ENCODE measurements at places on chromosomes 2 and 18.

DNA sequence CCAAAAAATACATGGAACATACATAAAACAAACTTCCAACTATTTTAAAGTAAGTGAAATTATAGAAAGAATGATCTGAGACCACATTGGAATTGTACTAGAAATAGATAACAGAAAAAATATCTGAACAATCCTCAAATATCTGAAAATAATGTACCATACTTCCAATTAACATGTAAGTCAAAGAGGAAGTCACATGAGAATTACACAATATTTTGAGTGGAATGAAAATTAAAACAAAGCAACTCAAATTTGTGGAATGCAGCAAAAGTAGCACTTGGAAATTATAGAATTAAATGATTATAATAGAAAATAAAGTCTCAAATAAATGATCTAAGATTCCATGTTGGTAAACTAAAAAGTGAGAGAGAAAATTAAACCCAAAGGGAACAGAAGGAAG, 38.3 kb upstream of the CTIF start:
- DNase-seq: no peak

DNA sequence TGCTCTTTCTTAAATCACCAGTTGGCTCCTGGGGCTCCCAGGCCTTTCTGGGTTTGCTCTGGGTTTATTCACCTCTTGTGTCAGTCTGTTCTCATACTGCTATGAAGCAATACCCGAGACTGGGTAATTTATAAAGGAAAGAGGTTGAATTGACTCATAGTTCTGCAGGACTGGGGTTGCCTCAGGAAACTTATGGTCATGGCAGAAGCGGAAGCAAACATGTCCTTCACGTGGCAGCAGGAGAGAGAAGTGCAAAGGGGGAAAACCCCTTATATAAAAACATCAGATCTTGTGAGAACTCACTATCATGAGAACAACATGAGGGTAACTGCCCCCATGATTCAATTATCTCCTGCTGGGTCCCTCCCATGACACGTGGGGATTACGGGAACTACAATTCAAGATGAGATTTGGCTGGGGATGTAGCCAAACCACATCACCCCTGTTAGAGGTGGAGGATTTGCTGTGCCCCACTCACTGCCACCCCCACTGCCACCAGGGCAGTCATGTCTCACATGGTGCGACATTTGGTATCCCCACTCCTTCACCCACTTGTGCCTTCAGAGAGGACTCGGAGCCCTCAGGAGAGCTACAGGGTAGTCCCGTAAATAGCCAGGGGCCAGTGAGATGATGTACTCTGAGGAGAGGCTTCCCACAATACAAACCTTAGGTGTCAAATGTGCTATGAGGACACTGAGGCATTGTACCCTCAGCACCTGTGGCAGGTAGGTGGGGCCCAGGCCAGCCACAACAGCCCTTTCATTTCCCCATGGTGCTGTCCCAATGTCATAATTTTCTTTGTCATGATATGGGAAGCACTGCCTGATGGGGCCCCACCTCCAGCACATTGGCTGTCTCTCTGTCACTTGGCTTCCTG, 35.7 kb downstream of the CDC42EP3 start:
- DNase-seq: peak; percentile 71

DNA sequence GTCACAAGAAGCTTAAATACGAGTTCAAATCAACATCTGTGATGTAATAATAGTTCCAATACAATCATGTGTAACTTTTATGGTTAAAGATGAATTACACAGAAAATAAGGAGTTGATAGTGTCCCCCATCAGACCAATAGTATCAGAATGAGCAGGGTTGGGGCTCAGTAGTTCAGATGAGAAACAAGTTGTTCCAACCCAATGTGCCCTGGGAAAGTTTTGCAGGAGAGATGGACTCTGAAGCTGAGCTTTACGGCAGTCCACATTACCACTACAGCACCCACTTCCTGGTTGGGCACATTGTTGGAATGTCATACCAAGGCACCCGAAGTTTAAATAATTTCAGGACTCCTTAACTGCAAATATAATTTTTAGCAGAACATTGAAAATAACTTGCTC, 12.1 kb upstream of the CXCR4 start:
- DNase-seq: no peak

DNA sequence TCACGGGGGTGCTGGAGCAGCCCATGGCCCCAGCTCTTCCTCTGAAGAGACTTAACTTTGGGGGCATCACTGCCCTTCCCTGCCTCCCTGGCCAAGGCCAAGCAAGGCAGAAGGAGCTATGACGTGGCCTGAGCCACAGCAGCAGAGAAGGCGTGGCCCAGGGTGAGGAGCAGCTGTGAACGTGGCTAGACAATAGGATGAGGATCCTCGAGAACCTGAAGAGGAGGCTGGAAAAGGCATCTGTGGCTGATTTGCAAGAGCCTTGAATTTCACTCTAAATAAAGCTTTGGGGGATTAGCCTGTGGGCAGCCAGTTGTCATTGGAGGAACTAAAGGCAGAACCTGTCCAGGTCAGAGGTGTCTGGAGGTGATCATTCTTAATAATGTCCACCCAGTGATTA, 652.9 kb upstream of the ID2 start:
- DNase-seq: no peak

GRCh38 chr2:33069894-33070651, 123.3 kb downstream of the LTBP1 start:
- DNase-seq: peak; percentile 93

DNA sequence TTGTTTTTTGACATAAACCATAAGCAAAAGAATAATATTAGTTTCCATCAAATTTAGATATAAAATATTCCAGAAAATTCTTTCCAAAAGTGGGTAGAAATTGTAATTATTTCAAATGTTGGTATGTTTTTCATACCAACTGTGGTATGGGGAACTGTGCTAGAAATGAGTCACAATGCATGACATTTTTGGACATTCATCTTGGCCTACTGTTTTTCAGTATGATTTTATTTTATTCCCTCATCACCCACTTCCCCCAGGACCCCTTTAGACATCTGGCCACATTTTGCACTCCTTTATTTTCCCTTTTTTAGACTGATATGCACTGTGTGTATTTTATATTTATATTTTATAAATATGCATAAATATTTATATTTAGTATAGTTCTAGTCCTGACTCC, 97.1 kb downstream of the DPP4 start:
- DNase-seq: no peak

GRCh38 chr2:28048341-28048740, 157.8 kb downstream of the BABAM2 start:
- peak; percentile 42 for DNase-seq

DNA sequence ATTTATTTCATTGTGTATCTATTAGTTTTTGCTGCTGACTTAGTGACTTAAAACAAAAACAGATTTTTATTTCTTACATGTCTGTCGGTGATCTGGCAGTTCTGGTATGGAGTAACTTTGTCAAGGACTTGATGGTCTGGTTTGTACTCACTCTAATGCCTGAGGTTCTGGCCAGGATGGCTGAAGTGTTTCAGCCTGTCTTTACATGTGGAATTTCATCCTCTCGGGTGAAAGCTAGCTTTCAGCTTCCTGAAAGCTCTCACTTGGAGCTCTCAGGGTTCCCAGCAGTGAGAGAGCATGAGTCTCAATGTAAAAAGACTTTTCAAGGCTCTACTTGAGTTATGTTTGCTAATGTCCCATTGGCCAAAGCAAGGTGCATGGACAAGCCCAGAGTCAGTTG, 216.4 kb downstream of the NR4A2 start:
- DNase-seq: no peak

DNA sequence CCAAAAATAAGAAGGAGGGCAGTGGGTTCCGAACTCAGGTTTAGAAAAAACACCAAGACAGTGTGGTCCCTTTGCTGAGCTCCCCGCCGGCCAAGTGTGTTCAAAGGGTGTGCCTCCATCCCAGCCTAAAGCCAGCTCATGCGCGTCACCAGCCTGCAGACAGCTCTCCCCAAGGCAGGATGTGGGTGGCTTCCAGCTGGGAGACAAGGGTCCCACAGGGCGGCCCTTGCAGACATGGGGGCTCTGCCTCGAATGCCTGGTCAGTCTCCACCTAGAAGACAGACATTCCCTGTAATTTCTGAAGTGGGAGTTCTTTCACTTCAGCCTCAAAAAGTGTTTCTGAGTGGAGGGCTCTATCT, 135.8 kb upstream of the GPC1 start:
- DNase-seq: no peak

DNA sequence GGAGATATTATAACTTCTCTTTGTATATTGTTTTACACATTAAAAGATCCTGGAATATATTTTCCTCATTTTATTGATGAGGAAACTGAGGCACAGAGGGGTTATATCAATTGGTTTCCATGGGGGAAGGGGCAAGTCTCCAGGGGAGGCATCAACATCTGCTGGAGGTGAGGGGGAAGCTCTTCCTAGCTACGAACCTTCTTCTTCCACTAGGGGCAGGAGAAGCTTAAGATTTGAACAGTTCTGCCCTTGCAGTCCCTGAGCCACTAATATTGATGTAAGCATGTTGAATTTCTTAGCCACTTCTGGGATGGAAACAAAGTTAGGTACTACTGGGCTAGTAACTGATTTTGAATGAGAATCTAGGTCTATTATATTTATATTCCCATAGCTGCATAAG, 140.1 kb upstream of the AQP4 start:
- DNase-seq: peak; percentile 10

GRCh38 chr2:1833726-1834125, 89.4 kb upstream of the PXDN start:
- DNase-seq: no peak

DNA sequence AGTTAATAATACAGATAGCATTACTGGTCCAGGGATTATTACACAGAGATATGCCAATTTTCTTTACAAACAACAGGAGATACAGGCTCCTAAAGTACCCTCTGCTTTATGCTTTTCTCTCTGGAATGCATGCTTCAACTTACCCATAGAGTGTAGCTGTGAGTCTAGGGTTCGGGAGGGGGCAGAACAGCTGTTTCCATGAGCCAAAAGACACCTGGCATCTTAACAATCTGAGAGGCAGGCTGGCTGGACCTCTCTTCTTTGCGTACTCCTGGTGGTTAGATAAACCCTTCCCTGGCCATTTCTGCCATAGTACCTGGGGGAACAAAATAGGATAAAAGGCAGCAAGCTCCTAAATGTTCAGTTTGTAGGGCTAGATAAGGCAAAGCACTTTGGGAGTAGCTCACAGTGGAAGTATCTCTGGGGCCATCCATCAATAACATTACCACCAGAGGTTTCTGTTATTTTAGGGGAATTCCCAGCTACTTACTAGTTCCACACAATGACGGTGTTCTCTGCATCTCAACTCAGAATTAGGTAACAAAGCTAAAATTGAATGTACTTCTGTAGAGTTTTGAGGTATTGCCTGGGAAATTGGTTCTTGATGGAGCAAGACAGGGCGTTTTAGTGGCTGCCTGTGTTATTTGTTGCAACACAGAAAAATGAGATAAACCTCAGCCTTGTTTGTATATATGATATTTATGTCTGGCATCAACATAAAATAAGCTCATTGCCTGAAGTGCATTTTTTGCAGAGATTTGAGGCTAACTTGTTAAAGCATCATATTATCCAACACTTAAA, 6.2 kb upstream of the CCDC85A start:
- no peak for DNase-seq

GRCh38 chr2:191405546-191405945, 160.3 kb downstream of the MYO1B start:
- no peak for DNase-seq

- DNase-seq: no peak
Measured at GRCh38 chr2:6971502-6971901, 54.3 kb downstream of the RNF144A start.

DNA sequence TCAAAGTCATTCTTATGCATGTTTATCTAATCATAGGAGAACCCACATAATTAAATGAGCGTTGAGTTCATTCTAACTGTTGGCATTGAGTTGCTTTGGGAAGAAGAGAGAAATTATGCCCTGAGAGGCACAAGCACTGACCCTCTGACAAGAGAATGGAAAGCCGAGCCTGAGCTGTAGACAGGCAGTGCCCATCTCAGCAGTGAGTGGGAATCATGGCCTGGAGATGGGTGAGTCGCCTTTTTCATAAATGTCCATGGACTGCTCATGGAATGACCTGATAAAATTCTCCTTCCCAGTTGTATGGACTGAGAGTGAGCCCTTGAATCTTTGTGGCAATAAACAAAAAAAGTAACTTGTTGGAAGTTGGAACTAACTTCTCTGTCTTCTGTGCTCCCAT, 21.4 kb upstream of the MYO3B start:
- no peak for DNase-seq

All from cardiac fibroblast (primary cell).